ENCODE measurements at places on chromosomes 11 and 22. TPM values are rescaled to one million over a fixed set of nuclear protein-coding genes. Genes with fewer than 3 reads are reported as not detected.

DNA sequence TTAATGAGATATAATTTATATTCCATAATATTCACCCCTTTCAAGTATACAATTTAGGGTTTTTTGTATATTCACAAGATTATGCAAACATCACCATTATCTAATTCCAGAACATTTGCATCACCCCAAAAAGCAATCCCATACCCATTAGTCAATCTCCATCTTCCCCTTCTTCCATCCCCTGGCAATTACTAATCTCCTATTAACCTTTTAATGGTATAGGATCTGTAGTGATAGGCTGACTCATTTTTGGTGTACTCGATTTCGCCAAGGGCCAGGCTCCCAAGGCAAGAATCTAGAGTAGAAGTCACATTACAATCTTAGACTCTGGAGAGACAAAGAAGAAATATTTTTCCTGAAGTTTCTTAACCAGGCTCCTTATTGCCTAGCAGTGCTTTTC, 113.4 kb downstream of the GAB2 start:
- H3K4me1 ChIP-seq: peaks cover 24% of the 10 kb centered on the region
- no peak overlapping the region for H3K4me3 ChIP-seq
- H3K36me3 ChIP-seq: peaks cover 7% of the 10 kb centered on the region
- no peak overlapping the region for H3K27ac ChIP-seq
- no peaks in the 10 kb centered on the region for H3K27me3 ChIP-seq

Gene MRGPRX2
- total RNA-seq: not detected

GRCh38 chr11:68211546-68211945, 1.6 kb downstream of the KMT5B start:
- no peaks in the 10 kb centered on the region for H3K36me3 ChIP-seq
- DNase-seq: no peak
- H3K4me3 ChIP-seq: peak overlapping the region; percentile 90

DNA sequence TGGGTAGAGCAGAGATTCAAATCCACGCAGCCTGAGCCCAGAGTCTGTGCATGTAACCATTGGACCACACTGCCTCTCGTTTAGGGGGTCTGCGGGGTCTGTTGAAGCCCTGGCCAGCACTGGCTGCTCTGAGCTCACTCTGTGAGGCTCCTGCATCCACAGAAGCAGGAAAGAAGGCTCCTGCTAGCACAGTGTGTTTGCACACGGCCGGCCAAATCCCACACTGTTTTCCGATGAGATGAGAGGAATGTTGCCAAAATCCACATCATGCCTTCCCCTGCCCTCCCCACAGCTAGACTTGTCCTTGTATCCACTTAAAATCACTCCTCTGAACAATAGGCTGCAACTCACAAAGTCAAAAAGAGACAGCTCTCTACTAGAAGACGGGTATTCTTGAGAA, 10.6 kb upstream of the SLC22A12 start:
- H3K27ac ChIP-seq: no peak overlapping the region
- no peaks in the 10 kb centered on the region for H3K4me1 ChIP-seq
- H3K36me3 ChIP-seq: no peaks in the 10 kb centered on the region
- DNase-seq: no peak

- no peak overlapping the region for H3K4me3 ChIP-seq
- peaks cover 20% of the 10 kb centered on the region for H3K4me1 ChIP-seq
- no peaks in the 10 kb centered on the region for H3K27me3 ChIP-seq
- H3K27ac ChIP-seq: no peak overlapping the region
- H3K36me3 ChIP-seq: no peaks in the 10 kb centered on the region
Measured at GRCh38 chr22:49935561-49935960, 17.1 kb downstream of the CRELD2 start.

GRCh38 chr11:6633422-6634408, 14.5 kb upstream of the TPP1 start:
- no peak overlapping the region for H3K27ac ChIP-seq
- H3K4me1 ChIP-seq: no peaks in the 10 kb centered on the region
- H3K27me3 ChIP-seq: peaks cover 31% of the 10 kb centered on the region
- peaks cover 33% of the 10 kb centered on the region for H3K36me3 ChIP-seq
- DNase-seq: no peak

GRCh38 chr11:117519590-117519989, 191.9 kb downstream of the CEP164 start:
- DNase-seq: no peak
- peaks cover 4% of the 10 kb centered on the region for H3K4me1 ChIP-seq
- no peaks in the 10 kb centered on the region for H3K36me3 ChIP-seq
- H3K4me3 ChIP-seq: no peak overlapping the region
- H3K27ac ChIP-seq: no peak overlapping the region

Gene GAB4
- not detected for total RNA-seq

DNA sequence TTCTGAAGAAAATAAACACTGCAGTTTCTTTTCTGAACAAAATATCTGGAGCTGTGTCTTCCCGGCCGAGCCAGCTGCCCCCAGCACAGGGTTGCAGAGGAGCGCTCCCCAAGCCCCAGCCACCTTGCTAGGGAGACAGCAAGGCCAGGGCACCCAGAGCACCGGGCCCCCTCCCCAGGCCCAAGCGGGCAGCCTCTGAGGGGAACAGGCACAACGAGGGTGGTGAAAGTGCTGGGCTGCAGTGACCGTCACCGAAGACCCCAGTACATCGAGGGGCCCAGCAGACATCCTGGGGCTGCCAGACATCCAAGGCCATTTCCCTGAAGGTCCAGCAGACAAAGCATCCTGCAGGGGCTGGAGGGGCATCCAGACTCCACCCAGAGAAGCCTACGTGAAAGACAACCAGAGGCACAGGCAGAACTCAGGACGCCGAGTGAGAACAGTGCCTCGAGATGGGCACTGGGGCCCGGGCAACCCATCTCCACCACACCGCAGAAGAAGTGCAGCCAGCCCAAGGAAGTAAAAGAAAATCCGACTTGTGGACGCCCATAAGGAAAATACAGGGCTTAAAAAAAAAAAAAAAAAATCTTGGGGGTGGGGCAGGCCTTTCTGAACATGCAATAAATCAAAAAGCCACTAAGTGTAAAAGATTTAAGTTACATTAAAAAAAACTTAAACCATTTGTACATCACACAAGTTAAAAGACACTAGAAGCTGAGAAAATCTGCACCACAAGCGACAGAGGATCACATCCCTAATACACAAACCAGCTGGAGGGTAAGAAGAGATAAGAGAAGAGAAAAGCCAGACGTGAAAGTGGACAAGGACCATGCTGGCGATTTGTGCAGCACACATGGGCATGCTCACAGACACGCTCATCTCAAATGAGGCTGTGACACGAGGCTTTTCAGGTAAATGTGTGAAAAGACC, 36.0 kb upstream of the COMT start:
- no peak overlapping the region for H3K4me3 ChIP-seq
- peaks cover 2% of the 10 kb centered on the region for H3K27me3 ChIP-seq
- no peak overlapping the region for H3K27ac ChIP-seq
- no peak for DNase-seq

GRCh38 chr11:96168623-96169022, 174.4 kb downstream of the MAML2 start:
- H3K36me3 ChIP-seq: peaks cover 8% of the 10 kb centered on the region
- peaks cover 42% of the 10 kb centered on the region for H3K4me1 ChIP-seq
- no peak for DNase-seq

Gene WNT7B
- total RNA-seq: 11.2 TPM

- no peak overlapping the region for H3K4me3 ChIP-seq
- H3K4me1 ChIP-seq: peaks cover 23% of the 10 kb centered on the region
- peaks cover 5% of the 10 kb centered on the region for H3K36me3 ChIP-seq
- H3K27me3 ChIP-seq: no peaks in the 10 kb centered on the region
- H3K27ac ChIP-seq: peak overlapping the region; percentile 73
Measured at GRCh38 chr22:42171946-42172719, 41.5 kb upstream of the CYP2D6 start.

DNA sequence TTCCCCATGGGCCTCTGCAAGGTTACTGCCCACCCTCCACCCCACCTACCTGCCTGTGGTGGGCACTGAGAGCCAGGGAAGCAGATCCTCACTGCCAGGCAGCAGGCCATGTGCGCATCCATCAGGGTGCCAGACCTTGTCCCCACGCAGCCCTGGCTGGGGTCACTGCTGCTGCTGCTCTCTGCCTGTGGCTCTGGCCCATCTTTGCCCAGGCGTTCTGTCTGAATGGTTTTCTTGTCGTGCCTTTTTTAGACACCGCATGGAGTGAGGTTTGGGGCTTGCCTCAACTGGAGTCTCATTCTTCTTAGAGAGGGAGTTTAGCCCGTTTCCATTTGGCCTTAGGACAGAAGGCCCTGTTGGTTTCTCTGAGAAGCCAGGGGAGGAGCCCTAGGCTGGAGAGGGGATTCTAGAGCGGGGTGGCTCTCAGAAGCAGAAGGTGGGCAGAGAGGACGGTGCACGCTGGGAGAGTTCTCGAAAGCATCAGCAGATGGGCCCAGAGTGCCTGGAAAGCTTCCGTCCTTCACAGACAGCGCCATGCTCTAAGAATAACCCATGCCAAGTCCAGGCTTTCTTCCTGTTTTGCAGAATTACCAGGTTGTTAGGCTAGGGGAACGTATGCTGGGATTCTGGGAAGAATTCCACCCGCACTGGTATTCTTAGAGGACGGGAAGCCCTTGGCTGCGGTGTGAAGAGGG, 8.1 kb downstream of the TANGO2 start:
- no peaks in the 10 kb centered on the region for H3K4me1 ChIP-seq
- peaks cover 3% of the 10 kb centered on the region for H3K36me3 ChIP-seq
- no peak overlapping the region for H3K4me3 ChIP-seq

DNA sequence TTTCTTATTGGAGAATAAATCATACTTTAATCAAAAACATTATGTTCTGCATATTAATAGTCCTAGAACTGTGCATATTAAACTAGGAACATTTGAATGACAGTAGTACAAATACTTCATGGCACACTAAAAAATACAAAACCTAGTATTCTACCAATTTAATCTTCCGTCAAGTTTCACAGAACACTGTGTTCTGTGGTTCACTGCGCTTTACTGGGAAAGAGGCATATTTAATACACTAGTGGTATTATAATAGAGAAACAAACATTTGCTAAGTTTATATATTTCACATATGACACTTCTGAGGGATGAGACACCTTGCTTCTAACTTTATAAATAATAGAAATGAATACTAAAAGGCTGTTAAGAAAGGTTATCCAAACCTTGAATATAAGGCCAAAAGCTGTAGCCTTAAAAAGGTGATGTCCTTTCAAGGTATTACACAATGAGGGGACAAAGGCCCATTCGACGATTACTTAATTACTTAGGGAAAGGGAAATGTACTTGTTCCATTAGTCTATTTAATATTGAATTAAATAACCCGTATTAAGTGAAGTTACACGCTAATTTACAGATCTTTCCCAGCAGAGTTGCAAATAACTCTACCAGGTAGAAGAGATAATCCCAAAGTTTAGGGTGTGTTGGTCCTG, 48.0 kb downstream of the NARS2 start:
- no peak overlapping the region for H3K4me3 ChIP-seq
- H3K4me1 ChIP-seq: no peaks in the 10 kb centered on the region
- no peaks in the 10 kb centered on the region for H3K27me3 ChIP-seq
- peaks cover 35% of the 10 kb centered on the region for H3K36me3 ChIP-seq
- DNase-seq: no peak

Gene TCN1
- total RNA-seq: not detected

- no peak overlapping the region for H3K27ac ChIP-seq
- no peak for DNase-seq
- H3K36me3 ChIP-seq: no peaks in the 10 kb centered on the region
- H3K27me3 ChIP-seq: peaks cover 7% of the 10 kb centered on the region
- H3K4me1 ChIP-seq: peaks cover 24% of the 10 kb centered on the region
Measured at GRCh38 chr11:61516191-61516590, 7.6 kb downstream of the LRRC10B start.

GRCh38 chr11:13848031-13848430, 114.5 kb upstream of the SPON1 start:
- no peak overlapping the region for H3K4me3 ChIP-seq
- no peak for DNase-seq
- no peak overlapping the region for H3K27ac ChIP-seq
